ENCODE measurements at places on chromosomes 3 and 15.

GRCh38 chr3:177977381-177978158 is 558.7 kb upstream of the KCNMB2 start:
- no peaks in the 10 kb centered on the region for H3K4me1 ChIP-seq
- no peak for DNase-seq
- H3K36me3 ChIP-seq, result no peaks in the 10 kb centered on the region
- no peaks in the 10 kb centered on the region for H3K27me3 ChIP-seq
- H3K4me3 ChIP-seq, result no peak overlapping the region

DNA sequence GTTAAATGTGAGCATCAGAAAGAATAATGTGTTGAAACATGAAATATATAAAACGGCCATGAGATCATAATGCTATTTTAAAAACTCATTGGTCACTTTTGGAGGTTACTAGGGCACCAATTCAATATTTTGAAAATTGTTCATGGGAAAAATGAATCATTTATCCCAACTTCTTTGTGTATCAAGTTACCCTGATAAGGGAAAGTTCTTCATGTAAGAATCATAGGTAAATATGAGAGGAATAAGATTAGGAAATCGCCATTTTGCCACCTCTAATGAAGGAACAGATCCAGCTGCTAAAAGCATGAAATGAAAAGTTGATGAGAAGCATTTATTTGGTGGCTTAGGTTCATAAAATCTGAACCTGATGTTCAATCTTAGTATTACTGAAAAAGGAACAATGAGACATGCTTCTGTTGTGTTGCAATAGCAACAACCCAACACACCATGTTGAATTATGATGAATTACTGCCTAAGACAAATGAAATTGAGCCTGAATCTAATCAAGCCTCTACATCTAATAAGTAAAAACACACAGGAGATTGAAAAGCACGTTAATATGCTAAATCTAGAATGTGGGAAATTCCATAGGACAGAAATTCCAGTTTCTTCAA is 32.5 kb downstream of the ABHD5 start:
- no peak overlapping the region for H3K27ac ChIP-seq
- H3K36me3 ChIP-seq, result peaks cover 6% of the 10 kb centered on the region
- H3K4me3 ChIP-seq, result no peak overlapping the region
- H3K27me3 ChIP-seq, result no peaks in the 10 kb centered on the region
- DNase-seq, result peak; percentile 71

- H3K27me3 ChIP-seq, result peaks cover 37% of the 10 kb centered on the region
- no peak for DNase-seq
- H3K4me1 ChIP-seq, result no peaks in the 10 kb centered on the region
- H3K4me3 ChIP-seq, result no peak overlapping the region
- H3K27ac ChIP-seq, result no peak overlapping the region
Observed at GRCh38 chr3:74621581-74621980, 7.1 kb upstream of the CNTN3 start.

DNA sequence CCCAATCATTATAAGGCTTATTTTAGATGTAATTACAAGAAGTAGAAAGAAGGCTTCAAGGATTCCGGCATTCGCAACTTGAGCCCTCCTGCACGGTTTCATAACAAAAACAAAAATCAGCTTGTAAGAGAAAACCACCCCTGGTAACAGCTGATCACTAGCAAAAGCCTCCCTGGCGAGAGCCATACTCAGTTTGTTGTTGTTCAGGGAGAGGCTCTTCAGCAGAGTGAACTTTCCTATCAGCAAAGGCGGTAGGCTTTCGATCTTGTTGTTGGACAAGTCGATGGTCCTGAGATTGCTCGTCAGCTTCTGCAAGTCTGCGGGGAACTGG is 710 bp downstream of the LRRC57 start:
- no peaks in the 10 kb centered on the region for H3K27me3 ChIP-seq
- DNase-seq, result peak; percentile 44
- H3K36me3 ChIP-seq, result peaks cover 14% of the 10 kb centered on the region
- H3K27ac ChIP-seq, result peak overlapping the region; percentile 68
- peak overlapping the region; percentile 89 for H3K4me3 ChIP-seq
- H3K4me1 ChIP-seq, result peaks cover 3% of the 10 kb centered on the region
